ENCODE measurements at places on chromosomes 1 and 21. TPM values are rescaled to one million over a fixed set of nuclear protein-coding genes. Genes with fewer than 3 reads are reported as not detected.

Gene IVNS1ABP
- total RNA-seq = 221 TPM

Gene FBXO2
- 0.61 TPM for total RNA-seq

Gene GBP6
- not detected for total RNA-seq

Gene WARS2
- total RNA-seq = 13.3 TPM

Gene AKR7A3
- total RNA-seq = 2.6 TPM

Data from A673 (cell line).